GM12865 (cell line): ENCODE measurements at places on chromosomes 11 and 22.

- DNase-seq, result no peak
These were observed 14.5 kb downstream of the DEAF1 start for GRCh38 chr11:680476-680875.

DNA sequence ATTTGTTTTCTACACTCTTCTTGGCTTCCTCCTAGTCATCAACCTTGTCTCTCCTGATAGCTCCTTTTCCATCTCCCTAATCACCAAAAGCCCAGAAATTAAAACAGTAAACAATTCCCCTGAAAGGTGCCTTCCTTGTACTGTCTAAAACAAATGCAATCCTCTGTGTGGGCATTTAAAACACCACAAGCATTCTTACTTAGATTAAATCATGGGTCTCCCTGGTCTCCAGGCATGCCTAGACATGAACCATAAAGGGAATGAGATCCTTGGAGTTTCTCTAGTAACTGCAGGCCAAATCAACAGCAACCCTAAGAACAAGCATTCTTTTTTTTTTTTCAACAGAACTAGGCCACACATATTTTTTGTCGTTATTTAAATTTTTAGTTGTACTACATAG is 1.9 kb downstream of the BTG4 start:
- no peak for DNase-seq

DNA sequence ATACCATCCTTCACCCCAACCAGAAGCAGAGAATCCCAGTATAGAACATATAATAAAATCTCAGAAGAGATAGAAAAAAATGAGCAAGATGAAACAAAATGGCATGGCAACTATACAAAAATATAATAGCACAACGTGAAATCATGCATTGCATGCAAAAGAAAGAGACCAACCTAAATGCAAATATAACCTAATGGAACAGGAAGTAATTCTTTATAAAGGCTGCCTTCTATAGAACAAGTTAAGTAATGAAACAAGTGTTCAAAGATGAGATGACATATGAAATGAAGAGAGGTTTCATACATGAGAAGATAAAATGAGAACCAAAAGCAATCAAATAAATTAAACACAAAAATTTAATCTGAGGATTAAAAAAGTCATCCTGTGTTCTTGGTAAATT is 18.5 kb upstream of the ARHGAP20 start:
- DNase-seq, result no peak

DNA sequence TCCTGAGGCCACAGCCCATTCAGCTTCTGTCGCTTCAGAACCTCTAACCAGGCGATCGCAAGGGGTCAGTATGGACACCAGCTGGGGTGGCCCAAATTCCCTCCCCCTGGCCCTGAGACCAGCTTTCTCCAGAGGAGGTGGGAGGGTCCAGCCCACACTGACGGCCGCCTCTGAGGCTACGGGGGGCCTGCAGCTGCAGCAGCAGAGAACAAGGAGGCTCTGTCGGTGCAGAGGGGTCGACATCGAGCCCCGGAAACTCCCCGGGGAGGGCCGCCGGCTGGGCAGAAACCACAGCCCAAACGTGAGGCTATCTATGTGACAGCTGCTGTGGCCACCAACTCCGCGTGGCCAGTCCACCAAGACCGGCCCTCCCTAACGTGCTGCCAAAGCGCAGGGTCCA is 40.8 kb downstream of the ELFN2 start:
- DNase-seq, result no peak

DNA sequence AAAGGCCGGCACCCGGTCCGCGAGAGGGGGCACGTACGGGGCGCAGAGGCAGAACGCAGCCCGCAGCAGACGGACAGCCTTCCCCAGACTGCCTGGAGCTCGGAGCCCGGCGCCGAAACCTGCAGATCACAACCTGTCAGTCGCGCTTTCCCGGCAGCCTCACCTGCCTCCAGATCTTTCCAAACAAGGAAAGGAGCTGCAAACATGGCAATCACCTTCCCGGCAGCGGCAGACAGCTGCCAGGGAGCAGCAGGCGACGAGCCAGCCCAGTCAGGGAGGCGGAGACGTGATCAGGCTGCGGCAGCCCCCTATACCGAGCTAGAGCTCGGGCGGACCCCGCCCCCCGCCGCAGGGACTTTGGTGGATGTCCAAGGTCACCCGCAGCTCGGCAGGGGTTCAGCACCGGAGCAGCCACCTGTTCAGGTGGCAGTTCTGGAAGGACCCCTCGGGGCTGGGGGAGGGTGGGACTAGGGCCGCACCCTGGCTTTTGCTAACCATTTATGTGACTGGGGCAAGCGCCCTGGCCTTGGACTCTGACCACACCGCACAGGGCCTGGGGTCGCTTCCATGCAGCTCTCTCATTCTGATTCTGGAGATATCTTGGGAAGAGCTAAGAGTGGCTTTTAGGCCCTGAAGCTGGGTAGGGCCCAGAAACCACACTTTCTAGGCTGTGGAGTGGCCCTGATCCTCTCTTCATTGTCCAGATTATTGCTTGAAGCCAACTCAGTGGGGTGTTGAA is 143.8 kb downstream of the NECTIN1 start:
- DNase-seq, result no peak

DNA sequence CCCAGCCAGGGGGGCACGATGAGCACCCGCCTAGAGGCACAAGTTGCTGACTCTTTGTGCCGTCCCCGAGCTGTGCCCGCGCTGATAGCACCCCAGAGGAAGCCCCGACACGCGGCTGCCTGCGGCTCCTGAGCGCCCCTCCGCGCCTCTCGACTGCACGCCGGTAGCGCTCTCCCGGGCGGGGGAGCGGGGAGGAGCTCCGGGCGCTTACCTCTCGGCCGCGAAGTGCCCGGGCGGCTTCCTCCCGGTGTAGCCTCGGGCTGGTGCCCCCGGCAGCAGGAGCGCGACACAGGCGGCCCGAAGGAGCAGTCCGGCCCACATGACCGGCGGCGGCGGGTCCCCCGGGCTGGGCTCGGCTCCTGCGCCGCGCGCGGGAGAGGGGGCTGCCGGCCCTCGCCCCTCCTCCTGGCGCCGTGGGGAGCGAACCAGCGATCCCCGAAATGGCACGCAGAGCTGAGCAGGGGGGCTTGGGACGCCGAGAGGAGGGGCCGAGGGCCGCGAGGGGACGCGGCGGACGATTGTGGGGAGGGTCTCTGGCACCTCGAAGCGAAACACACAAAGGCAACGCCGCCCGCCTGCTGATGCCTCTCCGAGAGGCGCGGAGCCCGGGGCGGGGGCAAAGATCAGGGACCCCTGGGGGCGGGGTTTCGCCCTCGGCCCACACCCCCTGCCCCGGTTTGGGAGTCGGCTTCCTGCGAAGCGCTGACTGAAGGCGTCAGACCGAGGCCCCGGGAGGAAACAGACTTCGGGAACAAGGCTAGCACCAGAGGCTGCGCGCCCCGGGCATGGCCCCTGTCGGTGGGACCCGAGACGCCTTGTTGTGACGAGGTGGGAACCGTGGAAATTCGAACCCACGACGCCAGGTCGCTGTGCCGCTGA is at the start of gene VWCE:
TSS of gene VWCE (minus strand) at position 600 of the 879 bp plus-strand sequence. CDS start at position 321, 279 bp downstream.
- peak; percentile 90 for DNase-seq

DNA sequence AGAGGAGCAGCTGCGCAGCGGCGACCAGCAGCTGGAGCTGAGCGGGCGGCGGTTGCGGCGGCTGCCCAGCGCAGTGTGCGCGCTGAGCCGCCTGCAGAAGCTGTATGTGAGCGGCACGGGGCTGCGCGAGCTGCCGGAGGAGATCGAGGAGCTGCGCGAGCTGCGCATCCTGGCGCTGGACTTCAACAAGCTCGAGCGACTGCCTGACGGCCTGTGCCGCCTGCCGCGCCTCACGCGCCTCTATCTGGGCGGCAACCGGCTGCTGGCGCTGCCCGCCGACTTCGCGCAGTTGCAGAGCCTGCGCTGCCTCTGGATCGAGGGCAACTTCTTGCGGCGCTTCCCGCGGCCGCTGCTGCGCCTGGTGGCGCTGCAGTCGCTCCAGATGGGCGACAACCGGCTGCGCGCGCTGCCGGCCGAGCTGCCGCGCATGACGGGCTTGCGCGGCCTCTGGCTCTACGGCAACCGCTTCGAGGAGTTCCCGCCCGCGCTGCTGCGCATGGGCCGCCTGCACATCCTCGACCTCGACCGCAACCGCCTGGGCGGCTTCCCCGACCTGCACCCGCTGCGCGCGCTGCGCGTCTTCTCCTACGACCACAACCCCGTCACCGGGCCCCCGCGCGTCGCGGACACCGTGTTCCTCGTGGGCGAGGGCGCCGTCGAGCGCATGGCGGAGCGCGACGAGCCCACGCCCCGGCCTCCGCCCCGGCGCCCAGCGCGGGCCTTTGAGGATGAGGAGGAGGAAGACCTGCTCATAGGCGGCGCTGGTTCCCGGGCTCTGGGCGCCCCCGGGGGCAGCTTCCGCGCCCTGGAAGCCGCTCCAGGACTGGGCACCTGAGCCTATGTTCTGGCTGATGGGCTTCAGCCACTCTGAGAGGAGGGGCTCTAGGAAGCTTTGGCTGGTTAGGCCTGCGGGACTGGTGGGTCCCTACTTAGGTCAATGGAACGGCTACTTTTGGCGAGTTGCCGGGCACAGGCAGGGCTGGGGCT is 787 bp downstream of the LRRC10B start:
- DNase-seq, result peak; percentile 85
